Stimulated activated CD4-positive, alpha-beta T cell treated with anti-CD3 and anti-CD28 coated beads, Interleukin-1b, Interleukin-23, amount 100 ng/mL, for 1 hour (primary cell): ENCODE measurements at places on chromosomes 16 and 17.

DNA sequence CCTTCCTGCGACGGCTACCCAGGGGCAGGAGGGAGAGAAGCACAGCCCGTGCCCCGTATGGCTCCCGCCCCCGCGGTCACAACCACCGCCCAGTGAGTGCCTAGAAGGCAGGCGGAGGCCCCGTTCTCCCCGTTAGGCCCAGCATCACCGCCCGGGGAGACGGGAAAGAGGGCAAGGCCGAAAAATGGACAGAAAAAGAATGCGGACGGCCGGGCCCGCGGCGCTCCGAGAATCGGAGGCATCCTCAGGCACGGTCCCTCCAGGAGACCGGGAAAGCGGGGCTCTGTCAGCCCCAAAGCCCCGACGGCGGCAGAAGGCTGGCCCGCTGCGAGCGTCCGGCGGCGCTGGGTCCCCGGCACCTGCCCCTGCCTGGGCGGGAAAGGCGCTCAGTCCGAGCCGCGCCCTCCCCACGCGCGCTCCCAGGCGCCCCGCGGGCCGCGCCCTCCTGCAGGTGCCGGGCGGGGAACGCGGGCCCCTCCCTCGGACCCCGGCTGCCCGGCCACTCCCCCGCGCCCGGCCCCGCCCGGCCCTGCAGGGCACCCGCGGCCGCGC lies 407 bp downstream of the MCRIP1 start:
- peak; percentile 12 for DNase-seq

DNA sequence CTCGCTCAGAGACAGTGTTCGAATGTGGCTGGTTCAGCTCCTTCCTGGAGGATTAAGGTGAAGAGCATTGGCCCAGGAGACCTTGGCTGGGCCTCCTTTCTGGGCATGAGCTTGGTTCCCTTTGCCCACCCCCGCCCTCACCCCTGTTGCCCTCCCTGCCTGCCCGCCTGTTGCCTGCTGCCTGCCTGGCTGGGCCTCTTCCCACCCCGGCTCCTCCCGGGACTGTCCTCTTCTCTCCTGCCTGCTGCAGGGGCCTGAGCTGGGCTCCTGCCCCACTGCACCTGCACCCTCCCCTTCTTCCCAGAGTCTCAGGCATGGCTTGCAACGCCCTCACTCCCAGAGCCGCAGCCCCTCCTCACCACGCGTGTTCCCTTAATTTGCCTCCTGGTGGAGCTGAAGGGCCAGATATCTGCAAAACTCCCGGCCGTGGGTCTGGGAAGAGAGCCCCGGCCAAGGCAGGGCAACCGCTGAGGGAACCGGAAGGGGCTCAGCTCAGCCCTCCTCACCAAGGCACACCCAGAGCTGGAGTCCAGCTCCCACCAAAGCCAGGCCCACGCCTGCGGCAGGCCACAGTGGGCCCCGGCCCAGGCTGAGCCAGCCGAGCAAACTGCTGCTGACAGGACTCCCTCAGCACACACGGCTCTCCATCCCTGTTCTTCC lies 31.2 kb downstream of the MNT start:
- DNase-seq, result no peak

- DNase-seq, result no peak
These were observed 70.2 kb downstream of the SMURF2 start for GRCh38 chr17:64591944-64592343.

DNA sequence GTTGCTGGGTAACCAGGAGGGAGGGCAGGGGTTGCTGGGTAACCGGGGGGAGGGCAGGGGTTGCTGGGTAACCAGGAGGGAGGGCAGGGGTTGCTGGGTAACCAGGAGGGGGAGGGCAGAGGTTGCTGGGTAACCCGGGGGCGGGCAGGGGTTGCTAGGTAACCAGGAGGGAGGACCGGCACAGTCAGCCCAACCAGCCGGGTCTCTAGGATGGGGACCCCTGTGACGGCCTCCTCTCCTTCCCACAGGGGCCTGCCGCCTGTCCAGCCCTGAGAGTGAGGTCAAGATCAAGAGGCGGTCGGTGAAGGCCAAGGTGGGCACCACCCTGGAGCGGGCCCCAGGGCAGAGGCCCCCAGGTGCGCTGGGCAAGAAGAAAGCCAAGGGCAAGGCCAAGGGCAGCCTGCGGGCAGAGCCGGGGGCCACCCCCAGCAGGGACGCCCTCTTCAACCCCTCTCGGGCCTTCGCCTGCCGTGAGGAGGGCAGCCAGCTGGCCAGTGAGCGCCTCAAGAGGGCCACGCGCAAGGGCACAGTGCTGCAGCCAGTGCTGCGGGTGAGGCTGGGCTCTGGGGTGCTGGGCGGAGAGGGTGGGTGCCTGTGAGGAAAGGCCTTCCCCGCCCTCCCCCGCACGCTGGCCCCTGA lies 54.6 kb downstream of the ACTG1 start:
- DNase-seq, result no peak

- no peak for DNase-seq
These were observed 557.9 kb upstream of the CDH11 start for GRCh38 chr16:65679785-65680184.

DNA sequence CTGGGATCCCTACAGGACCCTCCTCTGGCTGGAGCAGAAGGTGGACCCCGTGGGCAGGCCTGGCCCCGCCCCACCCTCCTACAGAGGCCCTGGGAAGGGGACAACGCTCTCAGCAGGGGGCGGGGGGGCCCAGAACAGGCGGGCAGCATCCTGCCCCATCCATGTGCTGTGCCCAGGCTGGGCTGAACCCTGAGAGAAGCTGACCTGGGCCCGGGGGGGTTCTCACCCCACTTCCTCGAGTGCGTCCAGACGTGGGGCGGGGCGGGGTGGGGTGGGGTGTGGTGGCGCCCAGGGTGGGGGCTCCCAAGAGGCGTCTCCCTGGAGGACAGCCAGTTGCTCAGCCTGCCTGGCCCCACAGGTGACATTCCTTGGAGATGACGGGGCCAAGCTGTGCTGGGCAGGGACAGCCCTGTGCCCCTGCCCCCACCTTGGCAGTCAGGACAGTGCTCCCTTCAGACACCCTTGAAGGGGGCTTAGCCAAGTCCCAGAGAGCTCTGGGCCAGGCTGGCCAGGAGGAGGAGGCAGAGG lies 390 bp upstream of the UNC13D start:
- DNase-seq, result no peak

- no peak for DNase-seq
These were observed 82.6 kb downstream of the CACNG1 start for GRCh38 chr17:67126983-67127382.

GRCh38 chr17:80529904-80530292 lies 14.7 kb upstream of the RPTOR start:
- DNase-seq, result no peak

- no peak for DNase-seq
These were observed 24.2 kb downstream of the PLD6 start for GRCh38 chr17:17181666-17182597.

DNA sequence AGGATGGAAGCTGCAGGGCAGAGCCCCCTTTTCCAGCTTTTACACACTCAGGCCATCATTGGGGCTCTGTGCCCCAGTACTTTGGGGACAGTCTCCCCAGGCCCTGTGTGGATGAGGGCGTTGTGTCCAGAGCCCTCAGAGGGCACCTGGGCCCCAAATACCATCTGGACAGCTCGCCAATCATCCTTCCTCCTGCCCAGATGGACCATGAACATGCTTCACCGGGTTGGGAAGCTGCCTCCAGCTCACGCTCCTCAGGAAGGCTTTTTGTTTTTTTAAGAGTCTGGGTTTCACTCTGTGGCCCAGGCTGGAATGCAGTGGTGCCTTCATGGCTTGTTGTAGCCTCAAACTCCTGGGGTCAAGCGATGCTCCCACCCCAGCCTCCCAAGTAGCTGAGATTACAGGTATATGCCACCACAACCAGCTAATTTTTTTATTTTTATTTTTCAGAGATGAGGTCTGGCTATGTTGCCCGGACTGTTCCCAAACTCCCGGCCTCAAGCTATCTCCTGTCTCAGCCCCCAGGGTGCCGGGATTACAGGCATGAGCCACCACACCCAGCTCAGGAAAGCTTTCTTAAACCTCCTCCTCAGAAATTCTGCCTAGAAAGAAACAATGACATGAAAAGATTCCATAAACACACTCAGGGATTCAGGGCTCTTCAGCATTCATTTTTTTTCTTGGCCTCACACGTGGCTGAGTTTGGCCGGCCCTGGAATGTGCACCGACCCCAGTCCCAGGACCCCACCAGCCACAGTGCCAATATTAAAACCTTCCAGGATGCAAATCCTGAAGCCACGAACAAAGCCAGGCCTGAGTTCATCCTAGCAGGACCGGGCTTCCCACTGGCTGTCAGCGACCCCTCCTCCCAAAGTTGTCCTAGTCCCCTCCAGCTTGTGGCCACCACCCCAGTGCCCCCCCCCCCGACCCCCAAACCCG lies 27.4 kb upstream of the ZNF423 start:
- DNase-seq, result no peak

- DNase-seq, result no peak
These were observed 9.9 kb upstream of the CCL5 start for GRCh38 chr17:35889818-35890773.

- no peak for DNase-seq
These were observed 205.7 kb downstream of the SNX29 start for GRCh38 chr16:12182212-12182611.

- no peak for DNase-seq
These were observed 11.5 kb upstream of the CLEC18C start for GRCh38 chr16:70162041-70162451.

- no peak for DNase-seq
These were observed 28.2 kb downstream of the NEUROD2 start for GRCh38 chr17:39579318-39580081.

- DNase-seq, result no peak
These were observed 38.4 kb upstream of the DNAH17 start for GRCh38 chr17:78615631-78616030.

DNA sequence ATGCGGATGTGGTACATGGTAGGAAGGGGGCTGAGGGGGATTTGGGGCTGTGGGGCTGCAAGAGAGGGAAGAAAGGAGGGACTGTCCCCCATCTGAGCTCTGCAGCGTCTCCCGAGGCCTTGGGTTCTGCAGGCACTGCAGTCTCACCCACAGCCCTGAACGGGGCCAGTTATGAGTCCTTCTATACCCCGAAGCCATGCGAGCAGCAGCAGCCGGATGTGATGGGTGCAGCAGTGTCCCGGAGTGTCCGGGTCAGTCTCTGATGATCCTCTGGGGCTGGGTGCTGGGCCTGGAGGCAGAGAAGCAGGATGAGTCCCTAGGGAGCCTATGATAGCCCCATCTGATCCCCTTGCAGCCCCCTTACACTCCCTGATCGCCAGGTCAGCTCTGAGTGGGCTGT lies 41.5 kb downstream of the CPNE2 start:
- no peak for DNase-seq

DNA sequence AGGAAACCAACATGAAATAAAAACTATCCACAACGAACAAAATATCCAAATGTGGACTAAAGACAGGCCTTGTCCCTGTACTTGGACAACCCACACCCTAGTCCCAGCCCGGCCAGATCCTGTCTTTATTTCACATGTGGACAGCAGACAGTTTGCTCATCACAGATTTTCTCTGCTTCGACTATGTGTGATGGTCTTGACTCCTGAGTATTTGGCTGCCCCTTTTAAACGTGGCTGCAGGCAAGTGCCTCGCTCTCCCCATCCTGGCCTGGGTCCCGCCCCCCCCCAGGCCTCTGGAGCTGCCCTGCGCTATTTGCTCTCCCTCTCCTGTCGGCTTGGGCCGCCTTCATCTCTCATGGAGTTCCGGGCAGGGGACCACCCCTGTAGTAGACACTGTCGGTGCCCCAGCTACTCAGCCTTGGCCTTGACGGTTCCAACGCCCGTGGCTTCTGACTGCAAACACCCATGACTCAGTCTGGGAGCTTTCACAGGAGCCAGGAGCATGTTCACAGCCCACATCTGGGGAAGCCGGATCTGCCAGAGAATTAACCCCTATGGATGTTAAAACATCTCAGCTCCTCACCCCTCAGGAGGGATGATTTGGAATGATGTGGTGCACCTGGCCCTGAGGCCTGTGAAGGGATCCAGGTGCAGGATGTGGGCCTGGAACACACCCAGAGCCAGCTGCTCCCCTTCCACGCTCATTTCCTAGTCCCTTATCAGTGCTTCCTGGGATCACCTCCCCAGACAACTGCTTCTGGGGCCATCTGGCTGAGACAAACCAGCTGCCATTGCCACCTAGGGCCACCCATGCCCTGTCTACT lies 229.7 kb upstream of the RPL38 start:
- DNase-seq, result no peak

GRCh38 chr16:3974751-3975150 lies 94.2 kb upstream of the CREBBP start:
- no peak for DNase-seq

GRCh38 chr16:23416816-23417215 lies 36.2 kb downstream of the COG7 start:
- DNase-seq, result no peak

DNA sequence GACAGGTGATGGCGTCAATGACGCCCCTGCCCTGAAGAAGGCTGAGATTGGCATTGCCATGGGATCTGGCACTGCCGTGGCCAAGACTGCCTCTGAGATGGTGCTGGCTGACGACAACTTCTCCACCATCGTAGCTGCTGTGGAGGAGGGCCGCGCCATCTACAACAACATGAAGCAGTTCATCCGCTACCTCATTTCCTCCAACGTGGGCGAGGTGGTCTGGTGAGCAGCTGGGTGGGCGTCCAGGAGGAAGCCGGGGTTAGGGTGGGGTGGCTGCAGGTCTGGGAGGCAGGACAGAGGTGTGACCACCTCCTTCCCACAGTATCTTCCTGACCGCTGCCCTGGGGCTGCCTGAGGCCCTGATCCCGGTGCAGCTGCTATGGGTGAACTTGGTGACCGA lies 23.2 kb downstream of the RABEP2 start:
- no peak for DNase-seq

GRCh38 chr17:79796444-79796762 lies 474 bp downstream of the CBX8 start:
- DNase-seq, result no peak
